ENCODE measurements at places on chromosomes 7 and 10. TPM values are rescaled to one million over a fixed set of nuclear protein-coding genes. Genes with fewer than 3 reads are reported as not detected.

GRCh38 chr10:34967335-34967880 is 122.7 kb downstream of the CUL2 start:
- peak; percentile 97 for DNase-seq

GRCh38 chr10:6756716-6757115 is 176.6 kb upstream of the PRKCQ start:
- no peak for DNase-seq

DNA sequence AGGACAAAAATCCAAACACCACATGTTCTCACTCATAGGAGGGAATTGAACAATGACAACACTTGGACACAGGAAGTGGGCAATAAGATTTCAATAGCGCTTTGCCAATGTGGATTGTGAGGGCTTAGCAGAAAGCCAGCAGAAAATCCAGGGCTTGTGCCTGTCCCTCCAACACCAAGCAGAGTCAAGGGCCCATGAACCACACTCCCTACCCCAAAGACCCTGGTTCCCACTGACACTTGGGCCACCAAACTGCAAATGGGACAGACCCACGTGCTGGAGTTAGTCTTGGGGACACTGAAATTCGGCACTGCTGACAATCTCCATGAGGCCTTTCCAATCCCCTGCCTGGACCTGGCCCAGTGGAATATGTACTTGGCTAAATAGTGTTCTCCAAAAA is 67.0 kb downstream of the GRID1 start:
- no peak for DNase-seq

DNA sequence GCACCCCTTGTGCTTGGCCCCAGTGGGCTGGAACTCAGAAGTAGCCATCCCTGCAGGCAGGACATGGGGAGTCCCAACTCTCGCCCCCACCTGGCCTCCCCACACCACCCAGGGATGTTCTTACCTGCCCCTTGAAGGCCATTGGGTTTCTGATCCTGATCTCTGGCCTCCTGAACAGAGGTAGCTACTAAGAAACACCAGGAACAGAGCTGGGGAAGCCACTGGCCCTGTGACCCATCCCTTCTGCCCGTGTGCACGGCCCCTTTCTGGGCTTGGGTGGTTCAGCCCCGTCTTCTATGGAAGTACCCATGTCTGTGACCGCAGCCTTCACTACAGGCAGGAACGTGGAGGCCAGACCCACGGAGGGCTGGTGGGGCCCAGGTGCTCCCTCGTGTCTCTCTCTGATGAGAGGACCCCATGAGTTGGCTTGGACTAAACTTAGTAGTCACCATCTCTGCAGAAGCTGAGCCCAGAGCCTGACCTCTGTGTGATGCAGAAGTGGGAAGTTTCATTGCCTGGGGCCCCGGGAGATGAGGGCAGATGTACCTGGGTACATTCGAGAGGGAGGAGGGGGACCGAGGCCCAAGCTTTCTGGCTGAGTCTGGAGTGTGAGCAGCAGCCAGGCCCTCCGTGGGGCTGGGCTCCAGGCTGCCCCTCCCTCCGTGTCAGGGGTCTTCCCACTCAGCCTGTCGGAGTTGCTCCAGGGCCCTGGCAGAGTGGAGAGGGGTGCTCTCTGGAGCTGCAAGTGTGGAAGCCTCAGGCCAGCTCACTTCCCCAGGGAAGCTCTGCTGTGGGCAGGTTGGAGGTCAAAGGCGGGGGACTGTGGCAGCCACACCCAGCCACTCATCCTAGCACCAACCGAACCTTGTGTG is 81.0 kb downstream of the MKI67 start:
- DNase-seq = no peak

RBM20 gene
- total RNA-seq = 1.7 TPM

Measured in thyroid gland (tissue), 4 donors.